ENCODE measurements at places on chromosomes 11 and 22.

- DNase-seq, result no peak
Measured at GRCh38 chr11:1083621-1084551, 9.2 kb downstream of the MUC2 start.

GRCh38 chr11:62444236-62444833, 25.5 kb downstream of the SCGB1A1 start:
- DNase-seq, result no peak

- no peak for DNase-seq
Measured at GRCh38 chr22:39410264-39410663, 10.7 kb downstream of the TAB1 start.

GRCh38 chr11:105867742-105868141, 154.3 kb downstream of the MSANTD4 start:
- no peak for DNase-seq

DNA sequence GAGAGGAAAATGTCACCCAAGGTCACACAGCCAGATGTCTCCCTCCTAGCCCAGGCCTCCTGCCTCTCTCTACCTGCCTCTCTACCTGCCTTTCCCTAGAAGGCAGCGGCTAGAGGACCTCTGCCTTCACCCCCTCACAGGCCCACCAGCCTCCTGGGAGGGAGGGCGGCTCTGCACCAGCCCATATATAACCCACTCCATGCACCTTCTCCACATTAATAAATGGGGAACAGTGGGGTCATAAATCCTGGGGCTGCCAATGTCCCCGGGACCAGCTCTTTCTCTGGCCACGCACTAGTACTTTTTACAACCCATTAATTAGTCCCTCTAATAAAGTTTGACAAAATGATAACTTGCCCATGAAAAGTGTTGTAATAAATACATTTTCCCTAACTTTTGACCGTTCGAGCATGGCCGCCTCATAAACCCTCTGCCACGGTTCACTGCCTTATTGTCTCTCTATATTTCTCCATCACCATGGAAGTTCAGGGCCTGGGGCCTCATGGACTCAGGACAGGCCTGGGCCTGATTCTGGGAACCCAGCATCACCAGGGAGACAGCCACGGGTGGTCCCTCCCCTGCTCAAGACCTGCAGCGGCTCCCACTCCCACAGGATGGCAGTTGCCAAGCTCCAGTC, 102.1 kb downstream of the MN1 start:
- no peak for DNase-seq

GRCh38 chr11:85569525-85569924, 57.6 kb downstream of the DLG2 start:
- no peak for DNase-seq

GRCh38 chr11:75583718-75584658, 21.9 kb downstream of the SERPINH1 start:
- DNase-seq, result peak; percentile 54

DNA sequence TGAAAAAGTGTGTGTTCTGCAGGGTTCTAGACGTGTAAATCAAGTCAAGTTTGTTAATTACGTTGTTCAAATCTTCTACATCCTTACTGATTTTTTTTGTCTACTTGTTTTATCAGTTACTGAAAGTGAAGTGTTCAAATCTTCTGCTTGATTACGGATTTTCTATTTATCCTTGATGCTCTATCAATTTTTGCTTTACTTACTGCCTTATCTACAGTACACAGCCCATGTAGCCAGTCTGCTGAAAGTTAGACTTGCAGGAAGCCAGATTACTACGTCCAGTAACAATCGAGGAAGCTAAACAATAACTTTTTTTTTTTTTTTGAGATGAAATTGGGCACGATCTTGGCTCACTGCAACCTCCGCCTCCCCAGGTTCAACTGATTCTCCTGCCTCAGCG, 15.6 kb upstream of the C11orf24 start:
- no peak for DNase-seq

DNA sequence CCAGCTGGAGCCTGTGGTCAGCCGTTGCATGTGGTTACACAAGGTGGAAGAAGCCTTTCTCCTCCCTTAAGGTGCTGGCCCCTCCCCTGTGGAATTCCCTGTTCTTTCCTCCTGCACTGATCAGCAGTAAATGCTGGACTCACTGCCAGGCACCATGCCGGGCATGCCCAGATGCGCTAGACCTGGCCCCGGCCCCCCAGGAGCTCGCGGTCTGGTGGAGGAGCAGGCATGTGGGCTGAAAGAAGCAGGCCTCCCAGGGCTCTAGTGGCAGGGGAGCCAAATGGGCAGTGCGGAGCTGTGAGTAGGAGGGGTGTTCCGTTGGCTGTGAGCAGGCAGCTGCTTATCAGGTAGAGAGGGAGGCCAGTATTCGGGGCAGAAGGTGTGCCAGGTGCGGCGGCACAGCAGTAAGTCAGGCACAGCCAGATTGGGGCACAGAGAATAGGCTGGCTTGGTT, 10.2 kb downstream of the DGKZ start:
- no peak for DNase-seq

DNA sequence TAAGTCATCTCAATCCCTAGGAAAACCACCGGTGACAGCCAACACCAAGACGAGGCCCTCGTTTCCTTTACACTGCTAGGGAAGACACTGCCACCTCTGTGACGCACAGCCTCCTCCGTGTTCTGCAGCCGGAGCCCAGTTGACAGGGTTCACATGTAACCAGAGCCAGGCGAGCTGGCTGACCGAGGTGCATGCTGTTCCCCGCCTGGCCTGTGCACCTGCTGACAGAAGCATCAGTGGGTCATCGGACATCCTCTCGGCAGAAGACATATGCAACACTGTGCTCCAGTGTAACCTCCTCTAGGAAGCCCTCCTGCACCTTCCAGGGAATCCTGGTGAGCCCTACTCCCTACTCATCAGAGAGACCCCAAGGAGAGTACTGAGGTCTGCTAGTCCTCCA, 114.2 kb upstream of the TP53AIP1 start:
- DNase-seq, result no peak

GRCh38 chr11:44620328-44620725, 54.9 kb downstream of the CD82 start:
- DNase-seq, result no peak

GRCh38 chr22:38879108-38879729, 7.2 kb upstream of the CBX6 start:
- no peak for DNase-seq

DNA sequence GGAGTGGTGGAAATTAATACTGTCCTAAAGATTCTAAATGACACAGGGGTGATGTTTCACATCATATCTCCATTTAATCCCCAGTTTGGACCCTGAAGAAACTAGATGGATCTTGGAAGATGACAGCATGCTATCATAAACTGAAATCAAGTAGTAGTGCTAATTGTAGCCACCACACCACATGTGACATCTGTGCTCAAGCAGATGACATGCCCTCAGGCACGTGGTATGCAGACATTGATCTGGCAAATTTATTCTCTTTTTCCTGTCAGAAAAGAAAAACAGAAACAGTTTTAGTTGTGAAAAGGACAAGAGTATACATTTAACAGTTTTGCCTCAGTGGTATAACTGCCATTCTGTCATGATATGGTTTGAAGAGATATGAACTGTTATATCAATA, 52.9 kb upstream of the PGR start:
- DNase-seq, result no peak

DNA sequence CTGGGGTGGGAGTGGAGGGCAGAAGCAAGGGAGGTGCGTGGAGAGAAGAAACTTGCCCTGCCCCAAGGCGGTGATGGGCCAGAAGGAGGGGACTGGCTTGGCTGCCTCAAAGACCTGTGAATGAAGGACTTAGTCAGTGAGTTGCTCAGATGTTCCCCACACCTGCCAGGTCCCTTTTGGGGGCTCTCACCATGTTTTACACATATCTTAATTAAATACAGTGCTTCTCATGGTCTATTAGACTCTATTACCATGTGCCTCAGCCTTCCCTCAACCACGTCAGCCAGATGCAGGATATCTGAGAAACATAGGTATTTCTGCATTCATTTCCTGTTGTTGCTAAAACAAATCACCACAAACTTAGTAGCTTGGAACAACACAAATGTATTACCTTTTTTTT, 429.5 kb downstream of the BUD13 start:
- DNase-seq, result no peak

DNA sequence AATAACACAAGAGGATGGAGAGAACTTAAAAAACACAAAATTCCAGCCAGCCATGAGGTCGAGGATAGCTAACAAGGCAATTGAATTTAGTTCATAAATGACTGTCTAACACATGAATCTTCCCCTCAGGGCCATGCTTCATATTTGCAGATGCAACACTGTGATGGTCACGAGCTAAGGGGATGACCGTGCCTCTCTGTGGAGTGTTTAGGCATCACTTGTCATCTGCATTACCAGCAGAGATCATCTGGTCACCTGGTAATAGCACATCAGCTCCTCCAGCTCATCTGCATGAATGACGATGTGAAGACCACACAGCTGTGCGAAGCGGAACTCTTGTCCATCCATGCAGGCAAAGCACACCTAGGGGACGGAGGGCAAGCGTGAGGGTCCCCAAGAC, 20.9 kb upstream of the SLC25A1 start:
- no peak for DNase-seq

DNA sequence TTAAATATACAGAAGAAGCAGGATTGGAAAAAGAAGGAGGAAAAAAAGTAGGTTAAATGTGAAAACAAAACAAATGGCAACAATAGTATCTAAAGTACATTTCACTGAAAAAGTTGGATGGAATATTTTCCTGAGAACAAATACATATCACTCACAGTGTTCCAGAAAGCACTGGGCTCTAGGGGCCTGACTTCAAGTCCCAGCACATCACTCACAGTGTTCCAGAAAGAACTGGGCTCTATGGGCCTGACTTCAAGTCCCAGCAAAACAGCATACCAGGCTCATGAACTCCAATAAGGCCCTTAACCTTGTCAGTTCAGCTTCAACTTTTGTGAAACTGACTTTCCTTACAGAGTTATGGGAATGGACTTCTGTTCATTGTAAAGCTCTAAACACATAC, 46.0 kb upstream of the CCDC34 start:
- no peak for DNase-seq

DNA sequence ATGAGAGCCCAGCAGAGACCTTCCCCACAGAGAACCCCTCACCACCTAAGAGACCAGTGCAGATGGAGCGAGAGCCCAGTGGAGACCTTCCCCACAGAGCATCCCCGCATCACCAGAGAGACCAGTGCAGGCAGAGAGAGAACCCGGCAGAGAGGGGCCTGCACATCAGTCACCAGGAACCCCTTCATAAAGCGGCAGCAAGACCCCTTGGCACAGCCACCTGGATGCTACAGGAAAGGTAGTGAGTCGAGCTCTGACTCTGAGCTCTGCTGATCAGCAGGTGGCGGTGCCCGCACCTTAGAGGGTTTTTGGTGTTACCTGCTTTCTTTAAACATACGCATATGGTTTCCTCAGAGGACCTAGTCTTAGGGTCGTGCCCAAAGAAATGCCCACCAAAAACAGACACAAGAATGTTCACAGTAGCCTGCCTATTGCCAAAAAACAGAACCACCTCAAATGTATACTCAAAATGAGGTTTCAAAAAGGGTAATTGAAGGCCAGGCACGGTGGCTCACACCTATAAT, 678.7 kb downstream of the BRD1 start:
- DNase-seq, result no peak

DNA sequence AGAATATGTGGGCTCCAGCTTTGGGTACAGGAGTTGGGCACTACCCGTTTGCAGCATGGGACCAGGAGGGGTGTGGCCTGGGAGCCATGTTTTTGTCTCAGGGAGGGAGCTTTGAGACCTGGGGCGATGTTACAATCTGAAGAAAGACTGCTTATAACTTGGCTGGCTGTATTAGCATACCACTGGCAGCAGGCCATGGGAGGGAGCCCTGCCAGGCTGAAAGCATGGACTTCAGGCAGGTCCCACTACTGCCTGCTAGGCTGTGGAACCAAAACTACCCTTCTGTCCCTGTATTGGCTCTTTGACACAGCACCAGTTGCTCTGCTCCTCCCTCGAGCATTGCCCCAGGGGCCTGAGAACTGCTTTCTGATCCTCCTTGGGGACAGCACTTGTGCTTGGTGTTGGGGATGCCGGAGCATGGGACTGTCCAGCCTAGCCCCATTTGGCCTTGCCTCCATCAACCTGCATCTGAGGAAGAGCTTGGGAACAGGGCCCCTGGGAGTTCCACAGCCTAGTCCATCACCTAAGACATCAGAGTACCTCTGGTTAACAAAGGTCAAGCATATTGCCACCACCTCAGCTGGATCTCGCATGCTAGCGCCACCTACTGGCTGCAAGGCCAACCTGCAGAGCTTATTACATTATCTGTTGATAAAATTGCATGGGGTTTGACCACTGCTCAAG, 217.4 kb downstream of the SBF2 start:
- no peak for DNase-seq

GRCh38 chr11:11959601-11960000, 48.8 kb downstream of the DKK3 start:
- DNase-seq, result no peak

- DNase-seq, result no peak
Measured at GRCh38 chr11:119249671-119250010, 43.5 kb downstream of the CBL start.

DNA sequence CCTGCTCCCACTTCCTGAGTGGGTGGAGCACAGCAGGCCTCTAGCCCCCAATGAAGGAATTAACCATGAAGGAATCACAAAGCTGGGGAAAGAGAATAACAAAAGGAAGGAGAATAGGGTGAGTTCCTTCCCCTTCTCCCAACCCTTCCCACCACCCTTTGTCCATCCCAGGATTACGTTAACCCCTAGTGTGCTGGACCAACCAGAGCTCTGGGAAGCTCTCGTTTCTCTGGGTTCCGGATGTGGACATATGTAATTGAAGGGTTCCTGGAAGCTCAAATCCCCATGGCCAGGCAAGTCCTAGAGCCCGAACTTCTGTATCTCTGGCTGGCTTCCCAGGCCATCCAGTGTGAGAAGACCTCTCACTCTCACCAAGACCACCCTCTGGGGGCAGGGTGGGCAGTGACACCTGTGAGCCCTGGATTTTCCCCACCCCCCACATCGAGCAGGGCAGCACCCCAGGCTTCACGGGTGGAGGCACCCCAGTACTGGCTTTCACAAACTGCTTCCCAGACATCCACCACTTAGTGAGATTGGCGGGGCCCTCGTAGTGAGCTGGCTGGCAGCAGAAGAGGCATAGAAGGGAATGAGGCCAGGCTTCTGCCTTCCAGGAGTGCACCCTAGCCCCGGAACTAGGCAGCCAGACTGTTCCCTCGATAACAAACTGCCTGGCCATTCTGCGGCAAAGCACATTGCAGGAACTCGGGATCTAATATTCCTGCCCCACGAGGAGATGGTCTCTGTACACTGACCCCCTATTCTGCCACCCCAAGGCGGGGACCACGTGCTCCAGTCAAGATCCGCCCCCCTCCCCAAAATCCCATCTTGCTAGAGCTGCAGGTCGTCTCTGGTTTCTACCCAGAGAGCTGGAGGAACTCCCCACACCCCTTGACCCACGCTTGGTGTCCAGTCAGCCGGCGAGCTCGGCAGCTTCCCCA, 2.1 kb downstream of the NECTIN1 start:
- no peak for DNase-seq

- DNase-seq, result no peak
Measured at GRCh38 chr11:6586434-6587359, 16.7 kb downstream of the RRP8 start.

- no peak for DNase-seq
Measured at GRCh38 chr11:120931057-120931779, 92.7 kb upstream of the TBCEL start.

All from NCI-H187 treated with DMSO at 0.1 percent for 48 hours (cell line).